ENCODE measurements at places on chromosomes 12 and 14.

GRCh38 chr12:69161829-69162228 lies 77.5 kb upstream of the CPSF6 start:
- no peak for DNase-seq

DNA sequence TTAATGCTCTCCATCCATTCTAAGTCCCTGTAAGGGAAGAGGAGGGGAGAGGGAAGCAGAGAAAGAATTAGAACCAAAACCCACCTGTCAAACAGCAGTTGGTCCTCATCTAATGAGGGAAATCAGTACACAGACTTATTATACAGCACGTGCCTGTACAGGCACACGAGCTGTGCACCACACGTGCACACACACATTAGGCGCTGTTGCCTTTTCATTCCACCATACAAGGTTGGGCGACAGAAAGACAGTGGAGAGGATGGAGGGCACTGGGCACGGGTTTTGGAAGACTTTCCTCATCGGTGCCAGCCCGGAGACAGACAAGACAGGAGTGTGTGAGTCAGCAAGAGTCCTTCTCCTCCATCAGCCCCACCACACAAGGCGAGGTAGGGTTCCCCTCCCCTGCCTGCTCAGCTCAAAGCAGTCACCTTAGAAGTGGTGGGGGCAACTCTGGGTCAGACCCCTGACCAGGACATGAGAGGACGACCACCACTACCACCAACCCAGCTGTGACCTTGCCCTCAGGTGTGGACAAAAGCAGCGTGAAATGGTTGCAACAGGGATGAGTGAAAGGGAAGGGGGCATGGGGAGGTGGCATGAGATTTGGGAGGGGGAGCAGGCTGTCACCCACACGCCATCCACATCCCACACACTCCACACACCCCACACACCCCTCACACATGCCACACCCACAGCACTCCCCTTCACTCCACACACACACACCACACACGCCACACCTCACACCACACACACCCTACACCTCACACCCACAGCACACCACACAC lies 80.7 kb downstream of the ACTN1 start:
- DNase-seq, result no peak

- DNase-seq, result no peak
Measured at GRCh38 chr14:23932639-23933038, 20.9 kb upstream of the DHRS4 start.

GRCh38 chr14:79395061-79395460 lies 816.2 kb downstream of the DIO2 start:
- DNase-seq, result no peak

- no peak for DNase-seq
Measured at GRCh38 chr14:42715316-42715715, 1108.6 kb downstream of the LRFN5 start.

DNA sequence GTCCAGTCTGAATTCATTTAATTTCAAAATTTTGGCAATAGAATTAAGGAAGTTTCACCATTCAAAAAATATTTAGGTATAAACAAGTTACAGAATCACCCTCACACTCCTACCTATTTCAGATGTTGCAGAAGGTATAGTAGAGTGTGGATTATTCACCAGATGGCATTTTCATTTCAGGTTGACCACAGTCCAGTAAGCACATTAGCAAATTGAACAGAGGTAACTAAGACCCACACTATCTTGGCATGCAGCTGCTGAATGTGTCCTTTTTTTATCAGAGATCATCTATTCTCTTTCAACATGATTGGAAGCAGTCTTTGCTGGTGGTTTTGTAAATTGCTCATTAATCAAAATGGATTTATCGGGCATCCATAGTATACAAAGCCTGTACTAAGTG lies 151.8 kb upstream of the GARIN6 start:
- no peak for DNase-seq

- no peak for DNase-seq
Measured at GRCh38 chr12:108441549-108441948, 73.5 kb upstream of the FICD start.

DNA sequence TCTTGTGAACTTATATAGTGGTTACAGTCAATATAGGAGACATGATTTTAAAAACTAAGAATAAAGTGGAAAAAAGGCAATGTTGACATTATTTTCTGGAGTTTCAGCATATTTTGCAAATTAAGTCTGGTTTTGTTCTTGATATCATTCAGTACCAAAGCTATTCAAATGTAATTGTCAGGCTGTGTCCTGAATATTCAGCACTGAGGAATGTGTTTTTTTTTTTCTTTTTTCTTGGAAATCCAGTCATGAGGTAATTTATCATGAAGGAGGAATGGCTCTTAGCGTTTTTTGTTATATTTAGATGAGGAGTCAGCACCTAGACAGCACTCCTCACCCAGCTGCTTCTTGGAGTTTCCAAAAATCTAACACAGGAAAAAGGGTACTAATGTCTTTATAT lies 225.5 kb downstream of the CCDC91 start:
- DNase-seq, result no peak

DNA sequence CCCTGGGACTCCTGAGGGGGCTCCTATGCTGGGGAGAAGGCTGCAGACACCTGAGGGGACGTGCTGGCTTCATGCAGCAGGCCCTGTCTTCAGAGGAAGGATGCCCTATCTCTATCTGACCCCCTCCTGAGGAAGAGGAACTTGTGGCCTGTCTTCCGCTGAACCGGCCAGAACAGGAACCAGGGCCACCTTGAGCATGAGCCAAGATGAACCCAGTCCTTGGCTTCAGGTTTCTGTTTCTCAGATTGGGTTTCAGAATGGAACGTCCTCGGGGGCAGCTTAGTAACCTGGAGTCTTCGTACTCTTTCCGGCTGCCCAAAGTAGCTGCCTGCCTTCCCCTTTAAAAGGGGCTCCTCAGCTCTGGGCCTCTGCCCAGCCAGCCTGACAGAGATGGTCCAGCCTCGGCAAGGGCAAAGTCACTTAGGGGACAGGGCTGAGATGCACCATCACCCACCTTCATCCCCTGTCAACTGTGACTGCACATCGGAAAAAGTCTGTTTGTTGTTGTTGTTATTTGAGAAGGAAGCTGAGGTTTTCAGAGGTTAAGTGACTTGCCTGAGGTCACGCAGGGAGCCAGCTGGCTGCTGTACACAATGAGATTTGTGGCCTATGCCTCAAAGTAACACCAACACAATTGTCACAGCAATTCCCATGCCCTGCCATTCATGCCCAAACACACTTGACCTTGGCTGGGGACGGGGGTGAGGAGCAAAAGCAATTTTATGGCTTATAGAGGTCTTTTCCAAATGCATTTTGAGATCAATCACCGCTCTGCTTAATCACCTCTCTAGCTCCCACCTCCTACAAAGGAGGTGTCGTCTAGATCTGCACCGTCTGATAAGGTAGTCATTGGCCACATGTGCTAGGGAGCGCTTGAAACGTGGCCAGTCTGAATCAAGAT lies 13.4 kb downstream of the ASB2 start:
- peak; percentile 79 for DNase-seq

DNA sequence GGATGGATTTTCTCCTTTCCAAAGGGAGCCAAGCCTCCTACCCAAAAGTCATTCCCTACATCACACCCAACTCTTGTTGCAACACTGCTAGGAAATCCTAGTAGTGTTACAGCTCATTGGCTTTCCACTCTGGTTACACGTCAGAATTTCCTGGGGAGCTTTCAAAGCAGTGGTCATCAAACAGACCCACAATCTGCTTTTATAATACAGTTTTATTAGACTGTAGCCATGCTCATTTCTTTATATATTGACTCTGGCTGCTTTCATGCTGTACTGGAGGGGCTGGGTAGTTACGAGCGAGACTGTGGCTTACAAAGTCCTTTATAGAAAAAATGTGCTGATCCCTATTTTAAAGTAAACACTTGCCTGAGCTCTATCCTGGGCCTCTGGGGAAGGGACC lies 34.3 kb downstream of the ZFYVE26 start:
- DNase-seq, result no peak

DNA sequence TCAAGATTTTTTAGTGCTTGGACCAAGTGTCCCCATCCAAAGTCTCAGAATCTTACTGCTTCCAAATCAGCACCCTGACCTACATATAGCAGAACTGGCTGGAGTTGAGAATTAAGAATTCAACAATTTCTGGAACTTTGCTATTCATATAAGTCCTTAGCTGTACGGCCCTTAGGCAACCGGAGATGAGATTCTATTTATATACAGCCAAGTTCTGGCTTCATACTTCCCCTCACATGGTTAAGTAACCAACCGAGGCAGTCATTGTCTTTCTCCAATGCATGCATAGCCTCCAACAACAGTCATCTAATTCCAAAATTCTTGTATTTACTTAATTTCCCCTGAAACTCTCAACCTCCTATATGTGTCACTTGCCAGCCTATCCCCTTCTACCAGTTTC lies 76.6 kb downstream of the SINHCAF start:
- no peak for DNase-seq

DNA sequence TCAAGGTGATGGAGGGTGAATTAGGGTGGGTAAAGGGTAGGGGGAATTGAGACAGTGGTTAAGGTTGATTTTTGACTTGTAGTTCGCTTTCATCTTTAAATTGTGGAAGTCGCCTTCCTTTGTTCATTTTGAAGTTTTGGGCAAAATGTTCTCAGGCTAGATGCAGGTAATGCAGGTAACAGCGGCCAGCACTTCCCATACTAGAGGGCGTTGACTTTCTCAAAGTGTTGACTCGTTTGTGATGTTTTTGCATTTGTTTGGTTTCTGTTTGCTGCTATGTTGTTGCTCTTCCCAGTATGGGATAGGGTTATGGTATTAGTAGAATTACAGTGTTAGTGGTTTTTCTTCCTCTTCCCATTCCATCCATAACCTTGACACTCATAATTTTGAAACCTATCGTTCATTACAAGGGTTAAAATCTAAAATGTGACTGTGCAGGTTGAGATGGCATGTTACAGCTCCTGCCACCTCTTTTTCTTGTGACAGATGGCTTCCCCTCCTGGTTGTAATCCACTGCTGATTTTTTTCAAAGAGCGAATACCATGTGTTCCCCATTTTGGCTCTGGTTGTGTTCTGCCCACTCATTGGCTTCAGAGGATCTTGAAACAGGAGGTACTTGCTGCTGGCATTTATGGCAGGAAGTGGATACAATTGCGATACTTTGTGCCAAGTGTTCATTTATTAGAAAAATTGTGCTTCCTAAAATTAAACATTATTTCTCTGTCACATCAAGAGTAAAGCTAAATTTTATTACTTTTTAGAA lies 57.1 kb downstream of the ERC1 start:
- DNase-seq, result no peak

DNA sequence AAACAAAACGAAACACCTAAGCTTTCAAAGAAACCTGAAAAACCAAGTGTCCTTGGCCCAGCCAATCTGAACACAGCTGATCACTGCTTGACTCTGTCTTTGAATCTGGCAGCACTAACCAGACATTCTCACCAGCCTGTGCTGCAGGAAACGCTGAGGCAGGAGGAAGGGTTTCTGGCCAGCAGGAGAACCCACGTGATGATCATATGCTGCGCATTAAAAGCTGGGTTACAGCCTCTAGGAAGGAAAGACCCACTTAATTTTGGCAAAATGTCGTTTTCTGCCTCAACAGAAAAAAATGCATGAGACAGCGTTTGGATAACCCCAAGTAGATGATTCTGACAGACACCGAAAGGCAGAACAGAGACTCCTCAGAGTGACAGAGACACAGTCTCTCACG lies 9.8 kb downstream of the APPL2 start:
- DNase-seq, result no peak

- DNase-seq, result no peak
Measured at GRCh38 chr14:88468406-88468805, 82.9 kb downstream of the SPATA7 start.

- DNase-seq, result no peak
Measured at GRCh38 chr12:118124333-118124874, 11.5 kb upstream of the PEBP1 start.

GRCh38 chr14:77554816-77555599 lies 56.4 kb upstream of the ISM2 start:
- no peak for DNase-seq

- DNase-seq, result no peak
Measured at GRCh38 chr12:40158592-40159111, 52.8 kb upstream of the SLC2A13 start.

DNA sequence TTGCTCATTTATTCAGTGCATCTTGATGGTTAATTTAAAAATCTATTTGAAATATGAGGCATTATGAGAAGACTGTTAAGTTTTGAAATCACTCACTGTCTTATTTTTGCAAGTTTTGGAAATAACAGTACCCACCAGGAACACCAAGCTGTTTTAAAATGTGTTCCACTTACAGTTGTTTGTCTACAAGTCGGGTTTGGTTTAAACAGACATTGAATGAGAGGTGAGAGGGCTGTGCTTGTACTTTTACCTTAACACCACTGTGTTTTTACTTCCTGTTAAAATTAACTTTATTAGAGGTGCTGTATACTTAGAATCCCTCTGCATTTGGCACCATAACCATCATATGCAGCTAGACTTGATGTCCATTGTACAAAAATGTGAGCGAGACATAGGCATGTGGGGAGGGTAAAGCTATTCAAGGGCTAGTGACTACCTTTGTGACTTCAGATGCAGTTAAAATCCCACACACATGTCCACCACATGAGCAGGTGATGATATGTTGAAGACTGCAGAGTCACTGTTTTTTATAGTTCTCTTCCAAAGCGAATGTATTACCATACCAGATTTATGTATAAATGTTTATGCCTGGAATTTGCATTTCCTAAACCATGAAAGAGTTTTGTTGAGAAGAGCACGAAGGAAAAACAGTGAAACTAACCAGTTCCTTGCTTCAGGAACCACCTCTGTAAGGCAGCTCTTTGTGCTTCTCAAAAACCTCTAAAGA lies 12.9 kb downstream of the ELK3 start:
- DNase-seq, result peak; percentile 34

- DNase-seq, result no peak
Measured at GRCh38 chr14:85512451-85512850, 17.5 kb upstream of the FLRT2 start.

- no peak for DNase-seq
Measured at GRCh38 chr14:57748279-57748678, 117.6 kb downstream of the SLC35F4 start.

- no peak for DNase-seq
Measured at GRCh38 chr12:77122236-77122635, 56.9 kb upstream of the E2F7 start.

- DNase-seq, result no peak
Measured at GRCh38 chr12:48023386-48023785, 19.1 kb upstream of the COL2A1 start.

DNA sequence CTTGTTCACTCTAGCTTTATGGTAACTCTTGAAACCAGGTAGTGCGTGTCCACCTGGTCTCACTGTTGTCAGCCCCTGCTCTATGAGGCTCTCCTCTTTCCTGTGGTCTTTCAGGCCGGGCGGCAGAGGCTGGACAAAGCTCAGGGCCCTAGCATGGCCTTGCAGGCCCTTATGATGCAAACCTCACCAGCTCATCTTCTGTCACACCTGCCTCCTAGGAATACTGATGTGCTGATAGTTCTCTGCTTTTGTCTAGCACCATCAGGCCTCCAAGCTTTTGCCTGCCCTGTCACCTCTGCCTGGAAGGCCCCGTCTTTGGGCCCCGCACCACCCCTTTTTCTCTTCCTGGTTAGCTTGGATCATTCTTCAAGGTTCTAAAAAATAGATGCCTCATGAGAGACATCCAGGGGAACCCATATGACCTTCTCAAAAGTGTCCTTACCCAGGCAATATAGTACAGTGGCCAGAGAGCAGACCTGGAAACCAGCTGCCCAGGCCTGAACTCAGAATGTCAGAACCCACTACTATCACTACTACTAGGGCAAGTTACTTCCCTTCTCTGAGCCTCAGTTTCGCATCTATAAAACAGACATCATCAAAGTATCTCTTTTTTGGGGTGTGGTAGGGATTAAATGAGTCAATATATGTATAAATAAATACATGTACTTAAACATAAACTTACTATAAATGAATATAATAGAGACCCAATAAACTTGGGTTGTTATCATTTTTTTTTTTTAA lies 91.7 kb downstream of the ZFP36L1 start:
- DNase-seq, result no peak

GRCh38 chr12:107580750-107581618 lies 104.6 kb upstream of the PWP1 start:
- no peak for DNase-seq

Measured in activated CD8-positive, alpha-beta memory T cell treated with anti-CD3 and anti-CD28 coated beads, Interleukin-2, amount 50 U/mL, for 48 hours (primary cell).